Activated CD4-positive, alpha-beta T cell treated with anti-CD3 and anti-CD28 coated beads for 36 hours (primary cell): ENCODE measurements at places on chromosomes 16 and 17.
A peak's percentile ranks its signal among the peaks of the same experiment; 100 is the strongest.

- H3K4me3 ChIP-seq = no peak overlapping the region
- DNase-seq = no peak
- H3K27ac ChIP-seq = no peak overlapping the region
These were observed 87.3 kb upstream of the CDC42EP4 start for GRCh38 chr17:73399056-73399455.

DNA sequence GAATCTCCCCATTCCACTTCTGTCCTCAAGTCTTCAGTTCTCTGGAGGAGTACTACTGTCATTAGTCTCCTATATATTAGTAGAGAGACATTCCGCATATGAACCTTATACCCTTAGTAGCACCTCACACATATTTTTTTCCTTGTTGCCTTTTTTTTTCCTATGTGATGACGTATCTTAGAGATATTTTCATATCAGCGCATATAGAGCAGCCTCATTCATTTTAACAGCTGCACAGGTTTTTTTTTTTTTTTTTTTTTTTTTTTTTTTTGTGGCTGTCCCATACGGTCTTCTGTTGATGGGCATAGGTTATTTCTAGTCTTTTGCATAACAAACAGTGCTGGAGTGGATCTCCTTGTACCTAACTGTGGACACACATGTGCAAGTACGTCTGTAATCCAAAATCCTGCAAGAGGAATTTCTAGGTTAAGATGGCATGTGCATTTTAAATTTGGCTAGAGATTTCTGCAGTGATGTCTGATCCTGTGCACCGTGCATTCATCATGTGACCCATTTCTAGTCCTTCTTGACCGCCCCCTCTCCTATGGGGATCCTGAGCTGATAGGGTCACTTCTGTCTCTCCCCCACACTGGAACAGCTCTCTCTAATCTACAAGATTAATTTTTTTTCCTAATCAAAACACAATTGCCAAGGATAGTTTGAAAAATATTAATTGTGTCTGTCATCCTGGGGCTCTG is 64.8 kb downstream of the PRKCB start:
- H3K27ac ChIP-seq = peak overlapping the region; percentile 48
- H3K4me3 ChIP-seq = no peak overlapping the region
- H3K27me3 ChIP-seq = no peaks in the 10 kb centered on the region
- peaks cover 60% of the 10 kb centered on the region for H3K4me1 ChIP-seq

- DNase-seq = no peak
- H3K27me3 ChIP-seq = no peaks in the 10 kb centered on the region
- peak overlapping the region; percentile 82 for H3K27ac ChIP-seq
- peak overlapping the region; percentile 54 for H3K4me3 ChIP-seq
These were observed 34.0 kb downstream of the SMARCE1 start for GRCh38 chr17:40613467-40614154.

GRCh38 chr16:67539691-67540635 is 11.3 kb downstream of the RIPOR1 start:
- peaks cover 21% of the 10 kb centered on the region for H3K4me1 ChIP-seq
- H3K27ac ChIP-seq = no peak overlapping the region
- peaks cover 10% of the 10 kb centered on the region for H3K36me3 ChIP-seq
- DNase-seq = no peak
- no peak overlapping the region for H3K4me3 ChIP-seq

- peaks cover 5% of the 10 kb centered on the region for H3K4me1 ChIP-seq
- no peak overlapping the region for H3K27ac ChIP-seq
- no peak for DNase-seq
- H3K27me3 ChIP-seq = no peaks in the 10 kb centered on the region
- H3K4me3 ChIP-seq = no peak overlapping the region
- peaks cover 39% of the 10 kb centered on the region for H3K36me3 ChIP-seq
These were observed 7.8 kb downstream of the HGS start for GRCh38 chr17:81691608-81692007.

DNA sequence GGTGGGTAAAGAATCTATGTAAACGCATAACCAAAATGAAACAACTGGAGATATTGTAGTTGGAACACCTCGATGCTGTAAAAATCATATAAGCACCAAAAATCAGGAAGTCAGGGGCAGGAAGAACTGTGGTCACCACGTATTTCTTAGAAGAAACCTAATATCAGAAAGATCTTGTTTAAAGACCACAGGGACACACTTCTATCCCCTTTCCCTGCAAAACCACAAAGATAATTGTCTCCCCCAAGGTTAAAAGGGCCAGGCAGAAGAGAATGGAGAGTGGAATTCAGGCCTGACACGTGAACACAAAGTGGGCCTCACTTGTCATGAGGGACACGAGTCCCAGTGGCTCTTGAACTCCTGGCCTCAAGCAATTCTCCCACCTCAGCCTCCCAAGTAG is 68.1 kb downstream of the GSG1L start:
- H3K4me3 ChIP-seq = no peak overlapping the region
- no peaks in the 10 kb centered on the region for H3K36me3 ChIP-seq
- H3K4me1 ChIP-seq = peaks cover 10% of the 10 kb centered on the region
- H3K27ac ChIP-seq = no peak overlapping the region

DNA sequence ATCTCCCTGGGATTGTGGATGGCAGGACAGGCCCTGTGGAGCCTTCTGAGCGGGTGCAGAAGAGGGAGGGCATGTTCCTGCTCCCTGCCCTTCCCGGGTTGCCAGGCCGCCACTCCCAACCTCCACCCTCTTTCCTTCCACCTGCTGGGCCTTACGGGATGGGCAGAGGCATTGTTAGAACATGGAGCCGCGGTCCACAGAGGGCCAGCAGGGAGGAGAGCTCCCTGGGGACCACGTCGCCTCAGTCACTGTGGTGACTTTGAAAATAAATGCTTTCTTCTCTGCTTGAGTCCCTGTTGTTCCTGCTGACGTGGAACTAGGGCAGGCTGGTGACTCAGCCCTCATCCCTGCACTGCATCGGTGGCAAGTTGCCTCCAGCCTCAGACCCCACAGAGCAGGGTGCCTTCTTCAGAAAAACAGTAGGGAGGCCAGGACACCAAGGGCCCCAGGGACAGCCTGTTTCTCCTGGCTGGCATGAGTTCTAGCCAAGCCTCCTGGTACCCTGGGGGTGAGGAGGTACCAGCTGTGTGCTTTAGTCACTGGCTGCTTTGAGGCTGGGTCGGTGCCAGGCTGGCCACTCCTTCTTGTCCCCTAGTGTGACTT is 224.9 kb downstream of the SEC14L1 start:
- H3K4me3 ChIP-seq = peak overlapping the region; percentile 5
- H3K4me1 ChIP-seq = peaks cover 62% of the 10 kb centered on the region
- no peaks in the 10 kb centered on the region for H3K27me3 ChIP-seq
- no peak overlapping the region for H3K27ac ChIP-seq
- DNase-seq = peak; percentile 50

- no peaks in the 10 kb centered on the region for H3K36me3 ChIP-seq
- H3K4me1 ChIP-seq = peaks cover 5% of the 10 kb centered on the region
- H3K27ac ChIP-seq = no peak overlapping the region
- peaks cover 27% of the 10 kb centered on the region for H3K27me3 ChIP-seq
- no peak for DNase-seq
These were observed 5.1 kb downstream of the PLCG2 start for GRCh38 chr16:81784072-81784795.

DNA sequence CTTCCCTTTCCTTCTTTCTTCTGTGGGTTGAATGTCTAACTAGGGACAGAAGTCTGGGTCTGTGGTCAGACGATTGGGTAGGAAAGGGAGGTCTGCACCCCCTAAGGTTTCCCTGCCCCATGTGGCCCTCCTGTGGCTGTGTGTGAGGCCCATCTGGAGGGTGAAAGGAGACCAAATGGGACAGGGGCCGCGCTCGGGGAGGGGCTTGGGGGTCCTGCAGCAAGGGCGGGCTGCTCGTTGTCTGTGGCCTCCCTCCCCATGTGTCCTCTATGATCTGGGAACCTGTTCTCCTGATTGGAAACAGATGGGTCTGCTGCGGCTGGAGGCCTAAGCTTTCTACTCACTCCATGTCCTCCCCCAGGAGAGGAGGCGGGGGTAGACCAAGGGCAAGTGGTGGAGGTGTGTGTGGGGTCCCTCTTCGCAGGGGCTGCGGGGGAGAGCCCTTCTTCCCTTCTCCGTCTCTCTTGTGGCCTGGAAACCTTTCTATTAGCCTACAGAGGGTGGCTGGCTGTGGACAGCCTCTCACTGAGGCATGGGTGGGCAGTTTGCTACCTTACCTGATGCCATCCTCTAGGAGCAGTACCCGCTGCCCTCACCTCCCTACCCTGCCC is 18.6 kb downstream of the IGFBP4 start:
- no peaks in the 10 kb centered on the region for H3K4me1 ChIP-seq
- no peak overlapping the region for H3K4me3 ChIP-seq
- H3K36me3 ChIP-seq = peaks cover 2% of the 10 kb centered on the region
- H3K27ac ChIP-seq = no peak overlapping the region
- no peak for DNase-seq

- no peak overlapping the region for H3K27ac ChIP-seq
- no peak for DNase-seq
- H3K4me3 ChIP-seq = no peak overlapping the region
- H3K27me3 ChIP-seq = peaks cover 2% of the 10 kb centered on the region
- H3K36me3 ChIP-seq = no peaks in the 10 kb centered on the region
These were observed 34.2 kb upstream of the MYLK3 start for GRCh38 chr16:46782320-46782719.

DNA sequence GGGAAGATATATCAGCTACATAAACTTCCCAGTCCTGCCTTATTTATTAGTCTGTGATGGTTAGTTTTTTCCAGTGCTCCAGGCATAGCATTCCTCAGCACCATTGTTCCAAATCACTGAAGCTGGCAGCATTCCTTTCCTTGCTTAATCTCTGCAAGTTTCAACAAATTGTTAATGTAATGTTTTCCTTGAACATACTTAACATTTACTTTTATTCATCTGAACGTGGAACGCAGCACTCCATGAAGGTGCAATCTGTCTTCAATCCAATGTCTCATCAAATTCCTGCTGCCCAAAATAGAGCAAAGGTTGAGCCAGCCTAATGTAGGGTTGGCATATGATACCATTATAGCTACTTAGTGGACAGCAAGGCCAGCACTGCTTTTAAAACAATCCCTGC is 441.1 kb upstream of the RBFOX1 start:
- H3K4me1 ChIP-seq = no peaks in the 10 kb centered on the region
- no peaks in the 10 kb centered on the region for H3K36me3 ChIP-seq
- no peak overlapping the region for H3K27ac ChIP-seq
- DNase-seq = no peak
- no peaks in the 10 kb centered on the region for H3K27me3 ChIP-seq

GRCh38 chr17:56440419-56440818 is 153.1 kb upstream of the NOG start:
- H3K36me3 ChIP-seq = no peaks in the 10 kb centered on the region
- no peaks in the 10 kb centered on the region for H3K4me1 ChIP-seq
- peaks cover 8% of the 10 kb centered on the region for H3K27me3 ChIP-seq
- no peak overlapping the region for H3K4me3 ChIP-seq

GRCh38 chr16:4323845-4324488 is 8.1 kb downstream of the GLIS2 start:
- DNase-seq = no peak
- H3K27ac ChIP-seq = no peak overlapping the region
- H3K4me3 ChIP-seq = no peak overlapping the region
- H3K4me1 ChIP-seq = peaks cover 2% of the 10 kb centered on the region
- H3K27me3 ChIP-seq = no peaks in the 10 kb centered on the region

- no peaks in the 10 kb centered on the region for H3K27me3 ChIP-seq
- DNase-seq = peak; percentile 37
- no peak overlapping the region for H3K4me3 ChIP-seq
- no peaks in the 10 kb centered on the region for H3K36me3 ChIP-seq
- peaks cover 10% of the 10 kb centered on the region for H3K4me1 ChIP-seq
These were observed 15.5 kb upstream of the CMIP start for GRCh38 chr16:81429045-81429521.

GRCh38 chr17:77746896-77747554 is 211.5 kb upstream of the TNRC6C start:
- no peaks in the 10 kb centered on the region for H3K36me3 ChIP-seq
- DNase-seq = no peak
- no peaks in the 10 kb centered on the region for H3K27me3 ChIP-seq
- H3K27ac ChIP-seq = no peak overlapping the region

DNA sequence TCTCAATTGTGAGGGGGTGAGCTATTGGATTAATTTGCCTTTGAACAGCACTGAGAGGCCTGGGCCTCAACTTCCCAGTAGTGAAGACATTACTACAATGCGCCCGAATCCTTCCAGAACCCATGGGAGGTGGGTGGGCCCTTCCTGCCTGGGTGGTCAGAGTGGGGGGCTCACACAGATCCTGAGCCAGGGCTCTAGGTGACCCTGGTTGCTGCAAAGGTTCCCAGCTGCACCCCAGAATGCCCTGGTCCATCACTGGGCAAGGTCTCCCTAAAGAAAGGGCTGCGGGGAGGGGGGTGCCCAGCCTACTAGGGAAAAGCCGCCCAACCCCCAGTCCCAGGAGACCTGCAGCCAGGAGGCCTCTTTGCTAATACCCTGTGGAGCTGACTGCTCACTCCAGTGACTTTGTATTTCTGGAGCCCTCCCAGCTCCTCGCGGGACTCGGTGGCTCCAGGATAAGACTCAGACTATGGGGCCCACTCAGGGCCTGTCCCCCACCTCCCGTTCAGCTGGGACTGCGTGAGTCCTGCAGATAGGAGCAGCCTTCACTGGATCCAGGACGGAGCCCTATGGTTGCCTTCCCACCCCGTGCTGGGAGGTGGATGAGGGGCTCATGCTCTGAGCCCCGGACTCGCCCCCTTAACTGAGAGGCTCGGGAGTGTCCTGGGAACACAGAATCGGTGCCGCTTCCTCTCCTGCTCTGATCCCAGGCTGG is 40.2 kb downstream of the SLC7A5 start:
- no peak overlapping the region for H3K4me3 ChIP-seq
- peak; percentile 32 for DNase-seq
- H3K27me3 ChIP-seq = no peaks in the 10 kb centered on the region
- peaks cover 39% of the 10 kb centered on the region for H3K36me3 ChIP-seq
- no peaks in the 10 kb centered on the region for H3K4me1 ChIP-seq
- no peak overlapping the region for H3K27ac ChIP-seq

DNA sequence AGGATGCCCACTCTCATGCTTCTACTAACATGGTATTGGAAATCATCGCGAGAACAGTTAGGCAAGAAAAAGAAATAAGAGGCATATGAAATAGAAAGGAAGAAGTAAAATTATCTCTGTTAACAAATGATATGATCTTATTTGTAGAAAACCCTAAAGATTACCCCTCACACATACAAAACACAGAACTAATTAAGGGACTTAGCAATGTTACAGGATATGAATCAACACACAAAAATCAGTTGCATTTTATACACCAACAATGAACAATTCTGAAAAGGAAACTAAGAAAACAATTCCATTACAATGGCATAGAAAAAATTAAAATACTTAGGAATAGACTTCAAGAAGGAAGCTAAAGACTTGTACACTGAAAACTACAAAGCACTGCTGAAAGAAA is 2.7 kb upstream of the CAPNS2 start:
- no peak overlapping the region for H3K27ac ChIP-seq
- H3K4me1 ChIP-seq = no peaks in the 10 kb centered on the region
- no peaks in the 10 kb centered on the region for H3K36me3 ChIP-seq
- no peak for DNase-seq
- H3K4me3 ChIP-seq = no peak overlapping the region
- peaks cover 9% of the 10 kb centered on the region for H3K27me3 ChIP-seq

- peaks cover 1% of the 10 kb centered on the region for H3K36me3 ChIP-seq
- DNase-seq = no peak
- H3K27ac ChIP-seq = peak overlapping the region; percentile 92
These were observed 32.2 kb downstream of the TK2 start for GRCh38 chr16:66517586-66518263.
